ENCODE measurements at places on chromosomes 11 and 22. TPM values are rescaled to one million over a fixed set of nuclear protein-coding genes. Genes with fewer than 3 reads are reported as not detected.

The CEP164 gene
- total RNA-seq = 24.1 TPM

- DNase-seq = no peak
Measured at GRCh38 chr11:19228968-19229367, 11.8 kb downstream of the E2F8 start.

- peak; percentile 9 for DNase-seq
Measured at GRCh38 chr11:3165152-3165705, at the start of gene OSBPL5. Gene OSBPL5 (minus strand): TSS chr11:3165310. CDS start chr11:3129148, 36,162 bp downstream.

GRCh38 chr11:124875943-124876817, 10.9 kb downstream of the ROBO3 start:
- DNase-seq = peak; percentile 84

- DNase-seq = no peak
Measured at GRCh38 chr11:116507849-116508695, 264.7 kb downstream of the BUD13 start.

DNA sequence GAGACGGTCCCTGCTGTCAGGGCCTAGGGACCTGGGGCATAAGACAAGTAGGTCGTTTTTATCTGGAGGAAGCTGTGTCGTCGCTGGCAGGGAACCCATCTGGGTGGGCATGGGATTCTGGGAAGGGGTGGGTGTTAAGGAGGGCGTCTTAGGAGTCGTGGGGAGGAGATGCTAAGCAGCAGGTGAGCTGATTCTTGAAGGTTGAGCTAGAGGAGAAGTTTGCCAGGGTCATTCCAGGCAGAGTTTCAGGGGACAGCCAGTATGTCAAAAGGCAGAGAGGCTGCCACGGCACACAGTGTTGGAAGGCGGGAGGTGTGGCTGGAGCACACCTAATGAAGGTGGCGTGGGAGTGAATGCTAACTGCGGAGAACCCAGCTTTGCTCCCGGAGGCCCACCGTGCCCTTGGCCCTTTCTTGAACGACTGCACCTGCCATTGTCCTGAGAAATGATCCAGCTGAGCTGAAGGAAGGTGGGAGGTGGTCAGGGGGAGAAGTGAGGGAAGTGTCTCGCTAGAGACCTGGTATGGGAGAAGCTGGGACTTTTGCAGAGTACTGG, 1.3 kb downstream of the FAM118A start:
- DNase-seq = no peak

DNA sequence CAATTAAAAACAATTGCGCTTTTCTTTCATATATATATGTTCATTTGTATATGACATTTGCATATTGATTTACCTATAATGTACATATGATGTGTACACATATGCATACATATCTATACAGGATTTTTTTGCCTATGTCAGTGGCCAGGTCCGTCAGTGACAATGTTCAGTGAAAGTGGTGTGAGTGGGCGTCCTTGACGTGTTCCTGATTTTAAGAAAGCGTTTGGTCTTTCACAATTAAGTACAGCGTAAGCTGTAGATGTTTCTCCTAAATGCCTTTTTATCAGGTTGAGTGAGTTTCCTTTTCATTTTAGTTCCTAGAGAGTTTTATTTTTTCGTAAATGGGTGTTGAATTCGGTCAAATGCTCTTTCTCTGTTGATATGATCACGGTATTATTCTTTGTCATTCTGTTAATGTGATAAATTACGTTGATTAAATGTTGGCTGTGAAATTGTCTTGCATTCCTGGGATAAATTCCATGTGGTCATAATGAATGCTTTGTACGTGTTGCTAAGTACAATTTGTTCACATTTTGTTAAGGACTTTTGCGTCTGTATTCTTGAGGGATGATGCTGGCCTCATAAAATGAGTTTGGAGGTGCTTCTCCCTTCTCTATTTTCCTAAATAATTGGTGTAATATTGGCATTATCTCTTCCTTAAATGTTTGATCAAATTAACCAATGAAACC, 10.6 kb upstream of the GNB1L start:
- DNase-seq = no peak

- DNase-seq = no peak
Measured at GRCh38 chr11:2426826-2427521, 17.3 kb downstream of the TRPM5 start.

The OR4A16 gene
- total RNA-seq = not detected

DNA sequence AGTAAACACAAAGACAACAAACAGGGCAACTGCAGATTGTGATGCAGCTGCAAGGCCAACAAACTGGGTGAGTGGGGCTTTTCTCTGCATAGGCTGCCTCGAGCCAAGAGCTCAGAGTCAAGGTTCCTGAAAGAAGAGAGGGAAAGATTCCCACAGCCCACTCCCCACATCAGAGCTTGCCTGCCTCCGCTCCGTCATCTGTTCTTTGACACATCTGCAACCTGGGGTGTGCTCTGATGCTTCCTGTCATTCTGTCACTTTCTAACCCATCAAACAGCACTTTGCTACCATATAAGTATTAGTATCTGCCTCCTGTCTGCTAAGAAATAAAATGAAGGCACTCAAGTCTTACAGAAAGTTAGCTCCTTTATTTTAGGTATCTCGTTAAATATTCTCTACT, 46.9 kb downstream of the C22orf31 start:
- DNase-seq = no peak

The APOBEC3G gene
- 9.7 TPM for total RNA-seq

DNA sequence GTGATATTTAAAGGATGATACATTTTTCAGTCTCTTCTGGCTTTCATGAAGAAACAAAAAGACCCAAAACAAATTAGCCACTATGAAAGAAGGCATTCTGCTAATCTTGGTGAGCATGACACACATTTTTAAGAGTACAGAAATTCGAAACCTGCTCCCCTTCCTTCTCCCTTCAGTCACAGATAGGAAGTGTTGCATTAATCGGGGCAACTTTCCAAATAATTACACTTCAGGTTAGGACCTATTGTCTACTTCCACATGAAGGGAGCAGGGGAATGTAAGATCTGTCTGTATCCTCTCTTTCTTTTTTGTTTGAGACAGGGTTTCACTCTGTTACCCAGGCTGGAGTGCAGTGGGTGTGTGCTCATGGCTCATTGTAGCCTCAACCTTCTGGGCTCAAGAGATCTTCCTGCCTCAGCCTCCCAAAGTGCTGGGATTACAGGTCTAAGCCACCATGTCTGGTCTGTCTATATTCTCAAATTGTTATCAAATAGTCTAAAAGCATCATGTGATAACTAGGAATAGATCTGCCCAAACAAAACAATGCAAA, 45.8 kb downstream of the NCAM1 start:
- DNase-seq = no peak
